Stimulated activated CD4-positive, alpha-beta T cell treated with anti-CD3 and anti-CD28 coated beads, Interleukin-4, amount 100 ng/mL, for 48 hours (primary cell): ENCODE measurements at places on chromosomes 1 and 21.

GRCh38 chr1:8464377-8464776, 146.5 kb downstream of the SLC45A1 start:
- no peak for DNase-seq

GRCh38 chr21:31264574-31264973, 79.5 kb downstream of the TIAM1 start:
- no peak for DNase-seq

- DNase-seq = no peak
Measured at GRCh38 chr1:17915511-17916197, 160.5 kb downstream of the ACTL8 start.

DNA sequence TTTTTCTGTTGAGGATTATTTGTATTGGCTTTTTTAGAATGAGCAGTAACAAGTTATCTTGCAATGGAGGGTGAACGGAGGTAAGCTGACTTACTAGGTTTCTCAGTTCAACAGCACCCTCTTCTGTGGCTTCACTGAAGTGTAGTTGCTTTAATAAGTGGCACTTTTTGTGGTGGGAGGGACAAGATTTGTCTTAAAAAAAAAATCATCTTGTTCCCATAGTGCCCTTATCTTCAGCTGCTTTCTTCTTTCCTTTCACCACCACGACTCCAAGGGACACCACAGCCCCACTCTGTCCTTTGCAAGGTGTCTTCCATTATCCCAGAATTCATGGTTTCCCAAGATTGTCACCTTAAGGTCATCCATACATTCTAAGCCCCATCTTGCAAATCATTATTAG, 92.9 kb downstream of the PIGK start:
- DNase-seq = no peak

DNA sequence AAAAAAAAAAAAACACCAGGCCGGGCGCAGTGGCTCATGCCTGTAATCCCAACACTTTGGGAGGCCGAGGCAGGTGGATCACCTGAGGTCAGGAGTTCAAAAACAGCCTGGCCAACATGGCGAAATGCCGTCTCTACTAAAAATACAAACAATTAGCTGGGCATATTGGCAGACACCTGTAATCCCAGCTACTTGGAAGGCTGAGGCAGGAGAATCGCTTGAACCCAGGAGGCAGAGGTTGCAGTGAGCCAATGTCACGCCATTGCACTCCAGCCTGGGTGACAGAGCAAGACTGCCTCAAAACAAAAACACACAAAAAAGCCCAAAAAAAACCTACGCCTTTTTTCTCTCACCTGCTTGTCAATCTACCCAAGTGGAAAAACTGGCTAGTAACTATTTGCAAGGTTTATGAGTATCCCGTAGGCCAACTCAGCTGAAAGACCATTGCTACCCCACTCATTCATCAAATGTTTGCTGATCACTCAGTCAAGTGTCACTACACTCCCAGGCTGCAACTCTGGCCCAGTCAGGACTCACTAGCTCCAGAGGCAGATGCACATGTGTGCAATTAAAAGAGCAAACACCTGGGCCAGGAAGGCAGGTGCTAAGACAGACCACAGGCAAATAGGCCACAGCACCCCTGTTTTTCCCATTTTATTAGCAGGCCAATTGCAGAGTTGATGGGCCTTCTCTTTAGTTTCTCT, 2.0 kb downstream of the CSRP1 start:
- DNase-seq = no peak
